MCF 10A (cell line): ENCODE measurements at places on chromosomes 7 and 10. TPM values are rescaled to one million over a fixed set of nuclear protein-coding genes. Genes with fewer than 3 reads are reported as not detected.

KLF14 gene
- total RNA-seq = not detected in 2 replicates

FAM20C gene
- 8.8 and 14.2 TPM in 2 replicates for total RNA-seq

PLAC9 gene
- total RNA-seq = 0.93 and 1.0 TPM in 2 replicates

STEAP1 gene
- 3.1 and 3.2 TPM in 2 replicates for total RNA-seq

EIF3B gene
- total RNA-seq = 258 and 290 TPM in 2 replicates

TYSND1 gene
- total RNA-seq = 14.6 and 16.5 TPM in 2 replicates

SPDYE8 gene
- not detected in 2 replicates for total RNA-seq

AKR1C3 gene
- total RNA-seq = 22.0 and 22.9 TPM in 2 replicates

TRIM74 gene
- total RNA-seq = 0.26 and 1.0 TPM in 2 replicates

HMX2 gene
- total RNA-seq = not detected in 2 replicates

CLRN3 gene
- total RNA-seq = not detected in 2 replicates

GPRIN2 gene
- not detected in 2 replicates for total RNA-seq

TM9SF3 gene
- total RNA-seq = 144 and 151 TPM in 2 replicates

PLEKHA8 gene
- 12.0 and 16.2 TPM in 2 replicates for total RNA-seq

FGF8 gene
- not detected in 2 replicates for total RNA-seq

KNDC1 gene
- total RNA-seq = 2.1 and 2.4 TPM in 2 replicates

TSPAN12 gene
- total RNA-seq = not detected in 2 replicates
